Astrocyte of the spinal cord (primary cell): ENCODE measurements at places on chromosomes 1 and 21.
A peak's percentile ranks its signal among the peaks of the same experiment; 100 is the strongest.

DNA sequence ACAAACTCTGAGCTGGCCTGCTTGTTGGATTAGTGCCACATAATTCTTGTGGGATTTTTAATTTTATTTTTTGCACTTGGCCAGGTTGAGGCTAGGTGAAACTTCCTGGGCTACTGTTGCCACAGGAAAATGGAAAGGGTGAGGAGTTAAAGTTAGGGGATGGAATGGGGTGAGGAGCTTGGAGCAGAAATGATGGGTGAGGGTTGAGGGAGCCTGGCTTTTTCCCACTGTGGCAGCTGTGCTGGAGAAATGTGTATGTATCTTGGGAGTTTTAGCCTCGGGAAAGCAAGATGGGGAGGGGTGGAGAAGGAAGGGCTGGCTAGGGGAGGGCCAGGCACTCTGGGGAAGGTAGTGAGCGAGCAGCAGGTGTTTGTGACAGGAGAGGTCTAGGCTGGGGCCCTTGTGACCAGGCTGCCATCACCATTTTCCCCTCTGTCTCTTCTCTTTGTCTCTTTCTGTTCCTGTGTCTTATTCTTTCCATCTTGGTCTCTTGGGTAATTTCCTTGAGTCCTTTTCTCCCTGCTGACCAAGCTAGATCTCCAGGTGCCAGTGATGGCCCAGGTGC, 2.0 kb downstream of the ZNF687 start:
- DNase-seq: no peak

DNA sequence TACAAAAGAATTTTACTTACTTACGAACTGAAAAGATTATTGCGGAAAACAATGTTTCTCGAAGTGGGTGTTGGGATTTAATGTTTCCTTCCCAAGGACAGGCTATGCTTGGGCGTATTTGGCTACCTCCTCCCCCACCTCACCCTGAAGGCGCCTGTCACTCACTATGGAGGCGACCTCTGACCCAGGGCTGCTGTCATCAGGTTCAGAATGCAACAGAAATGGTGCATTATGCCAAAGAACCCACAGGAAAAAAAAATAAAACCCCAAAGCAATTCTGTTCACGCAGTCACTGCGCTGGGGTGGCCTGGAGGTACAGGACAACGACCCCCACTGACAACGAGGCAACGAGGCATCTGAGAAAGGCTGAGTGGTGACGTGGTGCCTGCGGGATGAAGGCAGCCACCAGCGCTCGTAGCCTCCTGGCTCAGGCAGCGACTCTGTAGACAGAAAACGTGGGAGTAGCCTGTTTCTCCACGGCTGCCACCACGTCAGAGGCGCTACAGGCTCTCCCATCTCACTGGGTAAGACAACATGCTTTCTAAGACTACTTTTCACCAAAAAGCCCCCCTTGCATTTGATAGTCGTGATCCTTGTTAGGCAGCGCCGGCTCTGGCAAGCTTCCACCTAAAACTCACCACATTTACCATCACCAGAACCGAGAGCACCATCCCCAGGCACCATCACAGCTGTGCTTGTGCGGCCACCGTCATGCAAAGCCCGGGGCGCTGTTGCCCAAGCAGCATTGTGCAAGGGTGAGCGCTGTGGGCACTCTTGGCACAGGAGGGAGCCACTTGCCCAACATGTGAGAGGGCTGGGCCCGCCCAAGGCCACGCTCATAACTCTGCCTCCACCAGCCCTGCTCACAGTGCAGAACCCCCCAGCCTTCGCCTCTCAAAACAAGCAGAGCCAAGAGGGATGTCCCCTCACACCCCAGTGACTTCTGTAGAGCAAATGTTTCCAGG, 14.3 kb downstream of the NADK start:
- DNase-seq: no peak

DNA sequence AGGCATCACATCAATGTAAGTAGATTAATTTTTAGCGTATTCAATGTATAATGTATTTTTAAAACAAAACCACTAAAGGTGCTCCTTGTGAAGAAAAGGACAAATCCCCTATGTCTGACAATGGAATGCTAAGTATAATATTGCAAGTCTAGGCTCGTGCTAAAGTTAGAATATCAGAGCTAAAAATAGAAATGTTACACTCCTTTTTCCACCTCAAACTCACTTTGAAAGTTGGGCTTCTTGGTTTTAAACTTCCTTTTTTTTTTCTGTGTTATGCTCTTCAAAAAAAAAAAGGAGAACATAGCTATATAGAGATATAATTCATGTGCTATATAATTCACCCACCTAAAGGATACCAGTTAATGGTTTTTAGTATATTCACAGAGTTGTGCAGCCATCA, 3.6 kb upstream of the SERBP1 start:
- DNase-seq: no peak

- DNase-seq: peak; percentile 93
These were observed 1.0 kb downstream of the DNAJB4 start for GRCh38 chr1:78005755-78006154.

DNA sequence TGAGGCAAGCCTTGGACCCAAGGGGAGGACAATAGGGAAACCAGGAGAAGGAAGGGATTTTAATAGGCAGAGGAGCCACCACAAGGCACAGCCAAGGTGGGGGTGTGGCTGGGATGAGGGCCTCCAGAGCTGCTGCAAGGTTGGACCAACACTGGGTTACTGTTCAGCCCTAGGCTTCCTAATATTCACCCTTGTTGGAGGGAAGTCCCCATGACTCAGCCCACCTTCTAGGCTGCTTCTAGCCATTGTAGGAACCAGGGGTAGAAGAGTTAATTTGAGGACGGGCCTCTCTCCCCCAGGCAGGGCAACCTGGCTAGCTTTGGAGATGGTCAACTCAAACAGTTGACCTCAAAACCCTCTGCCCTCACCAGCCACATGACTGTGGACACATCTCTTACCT, 59.5 kb downstream of the KCNN3 start:
- no peak for DNase-seq

GRCh38 chr1:41977326-41977725, 58.6 kb upstream of the HIVEP3 start:
- no peak for DNase-seq

DNA sequence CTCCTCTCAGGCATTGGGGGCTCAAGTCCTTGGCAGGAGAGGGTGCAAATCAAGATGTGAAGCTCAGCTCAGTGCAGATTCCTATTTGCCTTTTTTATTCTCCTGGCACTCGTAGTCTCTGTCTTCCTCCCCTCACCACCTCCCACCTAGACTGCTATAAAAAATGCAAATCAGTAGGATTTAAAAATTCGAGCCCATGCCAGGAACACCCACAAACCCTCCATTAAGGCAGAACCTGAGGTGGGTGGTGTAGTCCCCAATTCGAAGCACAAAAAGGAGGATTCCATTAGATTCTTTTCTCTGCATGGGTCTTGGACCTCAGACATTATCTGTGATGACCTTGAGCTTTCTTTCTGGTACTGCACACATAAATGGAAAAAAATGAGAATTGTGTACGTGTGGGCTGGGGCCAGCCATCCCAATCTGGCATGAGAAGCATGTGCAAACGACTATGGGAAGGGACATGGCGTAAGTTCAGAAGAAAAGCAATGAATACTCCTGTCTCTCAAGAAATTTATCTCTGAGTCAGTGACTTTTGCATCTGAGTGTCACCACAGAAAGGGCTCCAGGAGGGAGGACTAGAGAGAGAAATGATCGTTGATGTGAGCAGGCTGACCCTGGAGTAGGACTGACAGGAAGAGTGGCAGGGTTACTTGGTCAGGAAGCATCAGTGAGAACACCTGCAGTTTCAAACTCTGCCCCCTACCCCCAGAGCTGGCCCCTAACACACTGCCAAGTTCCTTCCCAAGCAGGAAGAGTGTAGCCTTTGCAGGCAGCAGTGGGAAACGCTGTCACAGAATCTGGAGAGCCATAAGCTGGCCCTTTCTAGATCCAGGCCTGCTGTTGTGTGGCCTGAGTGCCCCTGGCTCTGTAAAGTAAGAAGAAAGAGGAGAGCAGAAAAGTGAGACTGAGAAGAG, 1.7 kb downstream of the INKA2 start:
- no peak for DNase-seq

- no peak for DNase-seq
These were observed 13.9 kb downstream of the URB1 start for GRCh38 chr21:32378956-32379355.

DNA sequence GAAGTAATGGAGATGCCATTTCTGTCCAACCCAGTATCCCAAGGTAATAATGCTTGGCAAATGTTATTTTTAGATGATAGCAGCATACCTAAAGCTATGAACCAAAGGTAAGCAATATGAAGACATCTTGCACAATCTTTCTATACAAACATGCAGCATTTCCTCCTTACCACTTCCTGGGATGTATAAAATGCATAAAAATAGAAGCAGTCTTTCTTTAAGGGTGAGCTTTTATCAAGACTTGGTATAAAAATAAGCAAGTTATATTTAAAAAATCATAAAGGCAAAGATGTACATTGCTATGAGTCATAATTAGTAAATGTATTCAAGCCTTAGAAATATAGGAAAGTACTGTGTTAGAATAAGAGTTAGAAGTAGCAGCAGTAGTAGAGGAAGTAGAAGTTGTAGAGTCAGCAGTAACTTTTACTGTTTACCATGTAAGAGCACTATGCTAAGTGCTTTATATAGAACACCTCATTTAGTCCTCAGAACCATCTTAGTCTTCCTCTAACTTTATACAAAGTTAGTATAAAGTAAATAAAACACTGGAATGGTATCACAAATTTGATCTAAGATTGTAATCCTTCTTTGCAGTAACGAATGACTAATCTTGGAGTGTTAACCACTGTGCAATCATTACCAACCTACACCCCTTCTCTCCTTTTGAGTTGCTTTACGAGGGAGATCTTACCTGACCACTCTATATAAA, 371.3 kb downstream of the VAV3 start:
- DNase-seq: no peak

- no peak for DNase-seq
These were observed 7.5 kb upstream of the SLC44A5 start for GRCh38 chr1:75618382-75618781.

GRCh38 chr1:74425676-74426075, 86.7 kb downstream of the LRRC53 start:
- peak; percentile 8 for DNase-seq

DNA sequence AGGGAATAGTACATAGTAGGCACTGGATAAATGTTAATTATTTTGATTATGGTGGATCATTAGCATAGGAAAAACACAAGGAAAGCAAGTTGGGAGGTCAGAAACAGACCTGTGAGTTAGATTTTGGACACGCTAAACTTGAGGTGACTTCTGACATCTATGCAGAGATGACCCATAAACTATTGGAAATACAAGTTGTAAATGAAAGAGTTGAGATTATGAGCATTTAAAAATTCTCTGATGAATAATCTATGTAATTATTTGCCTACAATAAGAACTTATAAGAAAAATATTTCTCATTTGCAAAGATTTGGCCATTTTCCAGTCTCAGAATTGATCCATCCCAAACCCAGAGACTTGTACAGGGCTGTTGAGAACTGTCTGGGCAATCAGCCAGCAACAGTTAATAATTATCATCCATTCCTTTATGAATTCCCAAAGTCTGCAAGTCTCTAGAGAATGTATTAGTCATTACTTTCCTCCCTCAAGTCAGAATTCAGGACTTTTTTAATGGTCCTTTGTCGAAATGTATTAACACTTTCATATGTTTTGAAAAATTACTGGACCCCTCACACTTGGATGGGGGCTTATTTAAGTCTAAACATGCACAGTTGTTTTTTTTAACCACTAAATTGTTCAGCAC, 19.4 kb upstream of the SLAMF6 start:
- no peak for DNase-seq

- no peak for DNase-seq
These were observed 188.9 kb downstream of the ZNF648 start for GRCh38 chr1:181872562-181872961.

DNA sequence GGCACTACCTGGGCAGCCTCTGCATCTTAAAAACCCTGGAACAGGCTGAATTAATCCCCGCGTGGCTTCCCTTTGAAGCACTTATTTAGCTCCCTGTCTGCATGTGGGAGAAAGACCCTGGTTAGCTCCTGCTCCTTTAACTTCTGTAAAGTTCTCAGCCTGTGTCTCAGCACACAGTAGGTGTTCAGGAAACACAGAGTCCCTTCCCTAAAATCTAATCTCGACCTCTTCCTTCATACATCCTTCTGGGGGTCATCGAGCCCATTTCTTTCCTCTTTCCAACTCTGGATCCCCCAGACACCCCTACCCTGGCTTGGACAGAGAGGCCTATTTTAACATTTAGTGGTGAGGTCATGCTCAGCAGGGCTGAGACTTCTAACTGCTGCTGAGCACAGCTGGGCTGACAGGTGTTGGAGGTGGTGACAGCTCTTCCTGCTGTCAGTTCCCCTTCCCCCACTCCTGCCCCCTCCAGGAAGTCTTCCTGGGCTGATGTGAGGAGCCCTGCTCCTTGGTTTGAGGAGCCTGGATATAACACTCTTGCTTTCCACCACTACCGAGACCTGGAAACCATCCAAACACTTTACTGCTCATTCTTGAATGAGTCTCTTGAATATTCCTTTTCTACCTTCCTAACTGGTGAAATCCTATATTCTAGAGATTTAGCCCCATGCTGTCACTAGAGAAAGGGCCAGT, 5.3 kb downstream of the E2F2 start:
- DNase-seq: no peak

DNA sequence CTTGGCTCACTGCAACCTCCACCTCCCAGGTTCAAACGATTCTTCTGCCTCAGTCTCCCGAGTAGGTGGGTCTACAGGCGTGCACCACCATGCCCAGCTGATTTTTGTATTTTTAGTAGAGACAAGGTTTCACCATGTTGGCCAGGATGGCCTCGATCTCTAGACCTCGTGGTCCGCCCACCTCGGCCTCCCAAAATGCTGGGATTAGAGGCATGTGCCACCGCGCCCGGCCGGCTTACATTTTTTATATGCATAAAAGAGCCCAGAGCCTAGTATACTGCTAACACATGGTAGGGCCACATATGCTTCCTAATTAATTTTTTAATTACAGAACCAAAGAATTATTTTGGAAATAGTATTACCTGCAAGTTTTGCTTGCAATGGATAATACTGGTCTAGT, 1325.4 kb downstream of the PLA2G4A start:
- no peak for DNase-seq

DNA sequence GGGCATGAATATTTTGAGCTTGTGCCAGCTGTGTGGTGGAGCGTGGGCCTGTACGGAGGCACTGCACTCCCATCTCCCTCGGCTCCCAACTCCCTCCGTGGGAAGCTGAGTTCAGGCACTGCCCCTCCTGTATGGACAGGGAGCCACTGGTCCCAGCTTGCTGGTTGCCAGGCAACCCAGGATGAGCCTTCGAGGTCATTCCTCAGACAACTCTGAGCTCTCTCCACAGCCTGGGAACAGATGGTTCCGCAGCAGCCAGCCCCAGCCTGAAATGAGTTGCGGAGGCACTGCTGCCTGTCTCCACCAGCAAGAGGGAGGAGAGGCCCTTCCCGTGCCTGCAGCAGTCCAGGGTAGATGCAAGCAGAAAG, 58.4 kb upstream of the TENT5B start:
- no peak for DNase-seq

GRCh38 chr1:107264561-107264960, 123.7 kb downstream of the NTNG1 start:
- peak; percentile 36 for DNase-seq

GRCh38 chr1:109801791-109802135, 38.0 kb upstream of the EPS8L3 start:
- DNase-seq: no peak

DNA sequence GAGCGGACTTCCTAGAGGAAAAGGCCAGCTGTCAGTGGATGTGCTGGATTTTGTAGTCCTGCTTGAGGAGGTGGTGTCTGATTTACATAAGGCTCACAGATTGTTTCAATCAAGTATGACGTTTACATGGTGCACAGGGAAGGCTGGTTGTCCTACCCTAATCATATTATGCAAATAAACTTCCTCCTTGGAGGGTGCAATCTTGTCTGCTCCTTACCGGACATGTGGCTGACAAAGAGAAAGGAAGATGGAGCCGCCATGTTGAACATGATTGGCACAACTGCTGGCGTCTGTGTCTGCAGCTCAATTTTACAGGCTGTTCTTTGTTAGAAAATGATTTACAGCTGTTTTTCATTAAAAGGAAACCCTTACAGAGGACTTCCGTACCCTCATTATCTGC, 1656.1 kb downstream of the KCNT2 start:
- DNase-seq: no peak
